ENCODE measurements at places on chromosomes 1 and 21.

DNA sequence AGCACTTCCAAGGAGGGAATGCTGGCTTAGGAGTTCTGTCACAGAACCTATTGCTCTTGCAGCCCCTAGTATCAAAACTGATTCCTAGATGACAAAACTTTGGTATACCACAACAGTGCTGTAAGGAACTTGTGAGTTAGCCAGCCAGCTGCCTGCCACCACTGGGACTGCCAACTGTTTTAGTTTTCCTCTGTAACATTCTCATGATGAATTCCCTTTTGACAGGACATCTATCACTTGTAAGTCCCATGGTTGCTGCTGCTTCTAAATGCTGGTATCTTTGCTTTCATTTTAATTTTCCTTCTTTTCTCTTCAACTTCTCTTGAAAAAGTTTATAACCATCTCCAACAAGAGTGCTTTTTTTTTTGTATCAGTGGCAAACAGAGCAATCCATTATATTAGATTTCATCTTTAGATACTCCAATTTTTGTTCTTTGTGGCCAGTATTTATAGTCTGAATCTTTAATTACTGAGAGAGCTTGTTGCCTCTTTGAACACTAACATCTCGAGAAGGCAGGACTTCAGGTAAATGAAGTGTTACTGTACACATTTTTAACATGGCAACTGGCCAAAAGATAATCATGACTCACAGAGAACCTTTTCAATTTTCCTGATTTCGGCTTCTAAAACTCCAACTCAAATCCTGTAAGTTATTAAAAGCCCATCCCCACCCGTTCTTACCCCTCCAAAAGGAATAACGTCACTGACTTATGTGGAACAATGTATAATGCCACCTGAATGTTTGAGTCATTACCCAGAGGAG is 19.8 kb downstream of the DBT start:
- no peak for DNase-seq

DNA sequence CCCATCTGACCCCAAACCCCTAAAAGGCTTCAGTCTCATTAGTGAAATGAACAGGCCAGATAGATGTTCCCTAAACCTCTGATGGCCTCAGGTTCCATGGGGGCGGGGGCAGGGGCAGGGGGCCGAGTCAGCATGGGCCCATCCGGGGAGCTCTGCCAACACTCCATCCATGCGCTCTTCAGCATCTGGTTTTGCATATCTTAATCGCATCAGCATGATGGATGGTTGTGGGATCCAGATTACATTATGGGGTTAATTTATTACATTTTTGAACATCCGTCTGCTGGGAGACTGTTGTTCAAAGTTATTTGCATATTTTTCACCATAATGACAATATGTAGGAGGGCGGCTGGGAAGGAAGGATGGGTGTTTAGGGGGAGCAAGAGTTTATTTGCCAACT is 3.1 kb upstream of the MAD2L2 start:
- DNase-seq, result no peak

DNA sequence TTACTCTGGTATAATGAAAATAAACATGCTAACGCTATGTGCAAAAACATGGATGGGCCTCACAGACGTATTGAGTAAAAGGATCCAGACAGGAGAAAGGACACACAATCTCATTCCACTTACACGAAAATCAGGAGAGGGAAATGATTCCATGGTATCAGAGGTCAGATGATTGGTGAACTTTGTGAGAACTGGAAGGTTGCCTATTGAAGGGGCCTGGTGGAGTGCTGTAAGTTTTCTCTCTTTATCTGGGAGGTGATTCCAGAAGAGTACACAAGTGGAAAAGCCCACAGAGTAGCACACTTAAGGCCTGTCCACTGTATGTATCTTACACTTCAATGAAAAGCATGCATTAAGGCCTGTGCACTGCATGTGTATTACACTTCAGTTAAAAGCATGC is 9.6 kb downstream of the GSTM2 start:
- no peak for DNase-seq

GRCh38 chr1:31902510-31902860 is 35.7 kb downstream of the PTP4A2 start:
- no peak for DNase-seq

DNA sequence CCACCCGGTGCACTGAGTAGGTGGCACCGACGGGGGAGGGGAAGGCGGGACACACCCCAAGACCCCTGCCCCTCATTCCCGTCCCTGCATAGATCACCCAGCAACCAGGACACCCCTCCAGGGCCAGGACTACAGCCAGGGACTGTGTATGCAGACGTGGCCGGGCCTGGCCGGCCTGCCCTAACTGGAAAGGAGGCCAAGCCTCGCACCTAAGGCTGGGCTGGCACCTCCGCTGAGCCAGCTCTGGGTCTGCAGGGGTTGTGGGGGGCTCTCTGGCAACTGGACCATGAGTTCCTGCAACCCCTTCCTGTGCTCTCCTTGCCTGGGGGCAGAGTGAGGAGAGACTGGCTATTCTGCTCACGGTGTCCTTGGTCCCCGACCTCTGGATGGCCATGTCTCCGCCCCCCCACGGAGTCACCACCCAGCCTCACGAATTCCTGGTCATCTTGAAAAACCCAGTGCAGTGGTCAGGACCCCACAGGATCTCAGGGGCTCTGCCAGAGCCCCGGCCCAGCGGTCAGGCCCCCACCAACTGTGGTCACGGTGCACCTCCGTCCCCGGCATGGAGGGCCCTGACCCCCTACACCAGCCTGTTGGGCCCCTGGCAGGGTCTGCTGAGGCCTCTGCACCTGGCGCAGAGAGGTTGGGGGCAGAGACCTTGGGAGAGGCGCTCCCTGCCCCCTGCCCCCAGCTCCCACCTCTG is 1.1 kb upstream of the FNDC10 start:
- no peak for DNase-seq

- DNase-seq, result no peak
Observed at GRCh38 chr1:180380259-180381183, 121.9 kb downstream of the ACBD6 start.

GRCh38 chr21:37682966-37683365 is 233.3 kb downstream of the KCNJ6 start:
- DNase-seq, result no peak

- DNase-seq, result peak; percentile 31
Observed at GRCh38 chr1:159132271-159132881, 39.0 kb upstream of the CADM3 start.

- DNase-seq, result no peak
Observed at GRCh38 chr1:32724678-32725614, 22.4 kb upstream of the SYNC start.

DNA sequence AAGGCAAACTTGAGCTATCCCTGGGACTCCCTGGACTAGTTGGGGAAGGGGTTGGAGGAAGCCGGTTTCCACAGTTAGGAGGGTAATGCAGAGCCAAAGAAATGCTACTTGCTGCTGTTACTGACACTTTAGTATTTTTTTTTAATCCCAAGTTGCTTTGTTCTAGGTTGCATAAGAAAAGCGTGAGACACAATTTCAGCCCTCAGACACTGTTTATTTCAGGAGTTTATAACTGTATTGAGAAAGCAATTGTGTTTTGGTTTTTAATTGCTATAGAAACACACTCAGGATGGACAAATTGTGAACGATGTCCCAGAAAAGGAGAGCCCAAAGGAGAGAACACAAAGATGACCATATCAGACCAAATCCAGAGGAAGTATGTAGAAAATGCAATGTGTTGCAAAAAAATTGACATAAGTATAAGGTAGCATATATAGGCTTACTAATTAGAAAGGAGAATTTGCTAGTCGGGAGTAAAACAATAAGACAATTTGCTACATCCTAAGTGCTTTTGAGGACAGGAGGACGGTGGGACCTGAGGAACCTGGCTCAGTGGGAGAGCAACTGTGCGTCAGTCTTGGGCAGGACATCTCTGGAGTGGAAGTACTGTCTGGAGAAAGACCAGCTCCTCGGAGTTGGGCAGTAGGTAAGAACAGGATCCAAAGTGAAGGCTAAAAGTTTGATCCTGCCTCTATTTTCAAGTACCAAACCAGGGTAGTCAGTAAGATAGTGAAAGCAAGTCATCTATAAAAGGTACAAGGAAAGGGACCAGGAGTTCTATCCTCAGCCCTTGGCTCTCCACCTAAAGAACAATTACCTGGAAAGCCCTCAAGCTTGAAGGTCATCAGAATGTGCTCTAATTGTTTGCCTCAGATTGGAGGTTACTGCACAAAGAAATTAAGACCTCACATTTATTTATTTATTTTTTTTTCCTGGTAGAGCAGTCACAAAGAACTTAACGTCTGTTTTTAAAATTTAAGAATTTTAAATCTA is 39.9 kb downstream of the DIPK1A start:
- no peak for DNase-seq

GRCh38 chr1:95685081-95685480 is 451.1 kb downstream of the RWDD3 start:
- DNase-seq, result no peak

GRCh38 chr1:234553240-234554188 is 56.5 kb downstream of the IRF2BP2 start:
- DNase-seq, result no peak

DNA sequence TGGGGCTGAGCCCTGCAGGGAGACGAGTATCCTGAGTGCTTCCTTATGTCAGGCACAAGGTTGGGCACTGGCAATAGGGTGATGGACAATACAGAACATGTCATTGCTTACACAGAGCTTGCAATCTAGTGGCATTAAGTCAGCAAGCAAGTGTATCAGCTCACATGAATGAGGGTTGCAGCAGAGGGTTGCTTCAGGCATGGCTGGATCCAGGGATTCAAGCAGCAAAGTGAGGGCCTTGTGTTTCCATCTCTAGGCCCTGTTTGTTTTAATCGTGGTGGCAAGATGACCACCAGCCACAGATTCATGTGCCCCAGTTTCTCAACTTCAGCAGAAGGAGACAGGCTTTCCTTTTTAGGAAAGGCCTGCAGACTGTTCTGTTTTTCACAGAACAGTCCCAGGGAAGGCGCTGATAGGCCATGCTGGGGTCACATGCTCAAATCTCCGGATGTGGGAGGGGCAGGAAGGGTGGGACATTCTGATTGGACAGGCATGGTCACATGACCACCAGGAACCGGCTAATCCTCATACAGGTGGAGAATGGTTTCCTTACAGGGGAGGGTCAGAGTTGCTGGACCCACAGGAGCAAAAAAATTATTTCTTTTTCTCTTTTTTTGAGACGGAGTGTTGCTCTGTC is 14.4 kb downstream of the PLOD1 start:
- DNase-seq, result no peak

DNA sequence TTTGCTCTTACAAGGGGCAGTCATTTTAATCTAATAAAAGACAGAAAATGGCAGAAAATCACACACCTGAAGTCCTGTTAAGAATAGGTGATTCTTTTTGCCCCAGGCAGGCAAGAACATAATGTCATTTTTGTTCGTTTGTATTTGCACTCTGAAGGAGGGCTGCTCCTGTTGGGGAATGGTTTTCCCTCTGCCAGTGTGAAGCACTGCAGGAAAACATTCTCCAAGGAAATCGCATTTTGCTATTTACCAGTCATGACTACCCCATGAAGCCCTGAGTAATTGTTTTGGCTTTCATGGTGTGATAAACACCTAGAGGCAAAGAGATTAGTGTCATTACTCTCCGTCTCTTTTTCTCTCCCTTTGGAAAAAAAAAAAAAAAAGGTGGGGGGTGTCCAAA is 345.5 kb downstream of the NTNG1 start:
- DNase-seq, result no peak

DNA sequence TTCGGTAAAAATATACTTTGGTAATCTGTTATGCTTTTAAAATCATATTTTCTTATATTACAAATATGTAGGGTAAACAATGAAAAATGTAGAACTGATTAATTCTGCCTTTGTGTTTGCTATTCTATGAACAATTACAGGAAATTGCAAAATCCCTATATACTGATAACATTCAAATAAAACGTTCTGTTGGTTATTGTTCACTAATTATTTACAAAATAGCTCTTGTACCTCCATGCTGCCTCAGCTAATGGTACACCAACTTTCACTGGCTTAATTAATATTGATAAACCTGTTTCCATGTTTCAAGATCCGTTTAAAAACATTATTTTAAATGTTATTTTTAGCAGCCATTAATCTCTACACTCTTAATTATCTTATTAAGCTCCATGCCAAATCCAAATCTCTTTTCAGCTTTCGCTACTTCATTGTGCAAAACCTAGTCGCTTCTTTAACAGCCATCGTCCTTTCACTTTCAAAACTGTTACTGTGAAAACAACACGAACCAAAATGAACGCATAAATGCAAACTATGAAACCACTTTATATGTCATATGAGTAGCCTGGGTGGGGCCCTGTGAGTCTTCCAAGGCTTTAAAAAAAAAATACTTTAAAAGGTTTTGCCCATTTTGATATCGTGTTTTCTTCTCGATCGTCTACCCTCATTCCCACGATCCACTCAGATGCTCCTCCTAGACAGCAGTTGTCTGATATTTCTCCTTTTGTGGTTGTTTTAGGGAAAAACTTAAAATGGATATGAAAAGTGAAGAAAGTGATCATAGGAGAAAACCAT is 807.1 kb downstream of the USP25 start:
- no peak for DNase-seq

- no peak for DNase-seq
Observed at GRCh38 chr1:61102041-61102440, 19.7 kb downstream of the NFIA start.

DNA sequence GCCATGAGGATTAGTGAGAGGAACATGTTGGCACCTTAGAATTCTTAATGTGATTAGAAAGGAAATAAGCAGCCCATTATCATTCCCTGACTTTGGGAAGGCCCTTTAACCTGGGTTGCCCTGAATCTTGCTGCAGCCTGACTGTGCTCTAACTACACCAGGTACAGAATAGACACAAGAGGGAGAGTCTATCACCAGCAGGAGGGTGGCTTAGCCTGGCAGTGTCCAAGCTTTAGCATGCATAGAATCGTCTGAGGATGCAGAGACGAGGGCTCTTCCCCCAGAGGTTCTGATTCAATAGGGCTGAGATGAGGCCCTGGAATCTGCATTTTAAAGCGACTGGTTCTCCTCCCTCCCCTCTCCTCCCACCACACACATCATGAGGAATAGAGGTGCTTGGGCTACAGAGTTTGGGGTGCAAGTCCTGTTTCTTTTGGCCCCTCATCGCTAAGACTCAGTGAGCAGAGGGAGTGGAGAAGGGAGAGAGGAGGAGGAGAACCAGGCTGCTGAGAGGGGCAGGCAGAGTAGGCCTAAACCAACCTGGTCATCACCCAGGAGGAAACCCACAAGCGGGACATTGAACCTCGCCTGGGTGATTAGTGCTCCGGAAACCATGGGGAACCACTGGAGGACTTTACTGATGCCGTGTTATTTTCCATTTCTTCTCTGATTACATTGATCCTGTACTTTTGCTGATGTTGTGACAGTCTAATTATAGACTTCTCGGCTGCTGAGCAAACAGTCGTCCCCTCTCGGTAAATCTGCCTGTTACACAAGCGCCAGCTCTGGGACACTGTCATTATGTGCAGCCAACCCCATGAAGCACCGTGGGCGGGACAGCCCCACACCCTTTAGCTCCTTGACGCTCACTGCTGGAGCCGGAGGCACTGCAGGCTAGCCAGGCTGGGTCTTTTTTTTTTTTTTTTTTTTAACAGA is 6.3 kb upstream of the TENT5C start:
- no peak for DNase-seq

GRCh38 chr1:156480411-156481192 is 20.0 kb downstream of the MEF2D start:
- peak; percentile 78 for DNase-seq

All from CD8-positive, alpha-beta memory T cell (primary cell).